ENCODE measurements at places on chromosomes 2 and 18. TPM values are rescaled to one million over a fixed set of nuclear protein-coding genes. Genes with fewer than 3 reads are reported as not detected.

Gene APLF
- total RNA-seq, result 3.3 TPM

Gene C2orf66
- total RNA-seq, result 1.8 TPM

Gene MFF
- total RNA-seq, result 58.5 TPM

Gene ONECUT2
- total RNA-seq, result 0.20 TPM

Gene KLHL30
- not detected for total RNA-seq

Gene SULT1C4
- total RNA-seq, result not detected

Gene SLC4A5
- 3.7 TPM for total RNA-seq

Gene RIT2
- total RNA-seq, result not detected

Gene MROH2A
- not detected for total RNA-seq

Gene CD8B
- 2.8 TPM for total RNA-seq

Gene DAW1
- total RNA-seq, result not detected

Gene GPC1
- 5.4 TPM for total RNA-seq

Gene PPIL3
- 41.4 TPM for total RNA-seq

Gene TBC1D8
- total RNA-seq, result 0.51 TPM

Gene LOXL3
- 0.78 TPM for total RNA-seq

Gene CYRIA
- 1.8 TPM for total RNA-seq

Gene MRO
- total RNA-seq, result not detected

Gene CFAP221
- not detected for total RNA-seq

Gene PROC
- total RNA-seq, result not detected

Data from T-helper 1 cell treated with Interleukin-12 subunit alpha and Interleukin-12 subunit beta and Interleukin-4 antibody, amounts not matched to agents 30 ng/mL and 1 ng/mL, for 36 hours (primary cell).